ENCODE measurements at places on chromosomes 7 and 10.

GRCh38 chr7:17996442-17997223, 31.0 kb downstream of the PRPS1L1 start:
- DNase-seq: no peak

- no peak for DNase-seq
Observed at GRCh38 chr10:30493609-30494530, 59.9 kb downstream of the MAP3K8 start.

GRCh38 chr10:51654918-51655317, 44.5 kb downstream of the CSTF2T start:
- DNase-seq: no peak

- DNase-seq: no peak
Observed at GRCh38 chr7:37349979-37350590, 98.6 kb downstream of the ELMO1 start.

DNA sequence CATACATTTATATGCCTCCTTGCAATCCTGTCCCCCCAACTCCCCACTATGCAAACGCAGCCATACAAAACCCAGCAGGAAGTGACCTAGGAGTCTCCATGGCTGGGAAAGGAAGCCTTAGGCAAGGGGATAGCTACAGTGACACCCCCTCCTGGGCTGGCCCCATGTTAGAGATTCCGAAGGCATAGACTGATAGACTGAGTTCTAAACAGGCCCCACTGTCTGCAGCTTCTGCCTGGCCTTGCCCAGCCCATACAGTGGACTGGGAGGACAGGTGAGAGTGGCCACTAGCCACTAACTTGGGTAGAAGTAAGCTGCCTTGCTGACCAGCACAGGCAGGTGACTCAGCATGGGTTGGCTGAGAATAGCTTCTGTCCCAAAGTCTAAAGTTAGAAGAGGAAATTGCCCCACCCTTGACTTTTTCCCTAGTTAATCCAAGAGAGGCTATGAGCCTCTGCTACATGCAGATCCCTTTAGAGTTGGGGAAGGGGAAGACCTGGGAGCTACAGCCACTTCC, 106.3 kb downstream of the C10orf105 start:
- no peak for DNase-seq

GRCh38 chr10:28425422-28425821, 107.5 kb upstream of the WAC start:
- DNase-seq: no peak

DNA sequence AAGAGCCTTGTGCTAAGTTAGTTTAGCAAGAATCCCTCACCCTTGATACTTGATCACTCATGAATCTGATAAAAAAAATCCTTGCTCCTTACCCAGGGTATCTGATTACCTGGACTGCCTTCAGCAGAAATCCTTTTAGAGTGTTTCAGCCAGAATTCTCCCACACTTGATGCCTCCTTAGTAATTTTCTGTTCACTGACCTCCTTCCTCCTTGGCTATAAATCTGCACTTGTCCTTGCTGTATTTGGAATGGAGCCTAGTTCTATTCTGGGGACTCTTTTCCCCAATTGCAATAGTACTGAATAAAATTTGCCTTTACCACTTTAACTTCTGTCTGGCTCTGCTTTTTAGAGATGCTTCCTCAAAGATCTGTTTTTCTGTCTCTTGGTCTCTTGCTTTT, 84.9 kb downstream of the RPS24 start:
- no peak for DNase-seq

- DNase-seq: no peak
Observed at GRCh38 chr10:91864099-91864498, 45.2 kb downstream of the FGFBP3 start.

- no peak for DNase-seq
Observed at GRCh38 chr7:151774951-151775350, 102.0 kb downstream of the PRKAG2 start.

DNA sequence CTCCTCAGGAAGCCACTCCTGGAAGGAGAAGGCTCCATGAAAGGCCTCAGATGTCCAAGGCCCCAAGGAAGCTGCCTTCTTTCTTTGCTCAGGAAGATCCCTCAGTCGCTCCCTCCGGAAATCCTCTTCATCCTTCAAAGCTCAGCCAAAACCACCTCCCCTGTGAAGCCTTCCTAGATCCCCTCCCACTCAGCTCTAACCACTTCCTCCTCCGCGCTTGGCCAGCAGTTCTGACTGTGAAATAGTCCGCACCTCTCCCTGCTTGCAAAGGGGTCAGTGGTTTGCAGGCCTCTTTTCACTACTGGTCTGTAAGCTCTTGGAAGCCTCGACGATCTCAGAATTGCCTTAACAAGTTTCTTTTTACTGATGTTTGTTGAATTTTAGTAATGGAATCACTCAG, 23.9 kb downstream of the PYROXD2 start:
- DNase-seq: no peak

- no peak for DNase-seq
Observed at GRCh38 chr10:101273741-101274140, 44.5 kb upstream of the LBX1 start.

GRCh38 chr7:134625550-134625949, 21.1 kb upstream of the BPGM start:
- DNase-seq: no peak

DNA sequence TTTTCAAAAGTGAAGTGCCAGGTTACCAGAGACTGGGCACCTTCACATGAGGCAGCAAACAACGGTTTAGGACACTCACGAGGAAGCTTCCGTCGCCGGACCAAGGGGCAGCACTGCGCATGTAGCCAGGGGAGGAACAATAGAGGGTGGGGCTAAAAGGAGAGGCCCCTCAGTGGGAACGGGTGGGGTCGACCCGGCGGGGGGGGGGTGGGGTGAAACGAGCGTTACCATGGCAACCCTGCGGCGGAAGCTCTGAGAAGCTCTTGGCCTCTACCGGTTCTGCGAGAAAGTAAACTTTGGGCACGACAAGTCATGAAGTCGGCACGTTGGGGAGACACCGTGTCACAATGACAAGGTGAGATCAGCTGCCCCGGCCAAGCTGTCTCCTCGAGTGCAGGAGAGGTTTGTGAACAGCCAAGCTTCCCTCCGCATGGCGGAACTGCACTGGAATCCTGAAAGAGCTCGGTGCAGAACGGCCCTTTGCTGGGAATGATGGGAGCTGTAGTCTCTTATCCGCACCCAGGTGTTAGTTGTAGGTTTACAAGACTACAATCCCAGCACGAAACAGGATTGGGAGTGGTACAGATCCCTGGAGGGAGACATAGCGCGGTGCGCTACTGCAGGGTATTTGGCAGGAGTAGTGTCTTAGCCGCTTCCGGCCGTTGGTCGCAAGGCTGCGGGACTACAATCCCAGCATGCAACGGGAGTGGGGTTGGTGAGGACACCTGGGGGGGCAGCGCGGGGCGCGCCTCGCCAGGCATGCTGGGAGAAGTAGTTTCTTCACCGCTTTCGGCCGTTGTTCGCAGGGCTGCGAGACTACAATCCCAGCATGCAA, 72.8 kb upstream of the ZNF722 start:
- no peak for DNase-seq

DNA sequence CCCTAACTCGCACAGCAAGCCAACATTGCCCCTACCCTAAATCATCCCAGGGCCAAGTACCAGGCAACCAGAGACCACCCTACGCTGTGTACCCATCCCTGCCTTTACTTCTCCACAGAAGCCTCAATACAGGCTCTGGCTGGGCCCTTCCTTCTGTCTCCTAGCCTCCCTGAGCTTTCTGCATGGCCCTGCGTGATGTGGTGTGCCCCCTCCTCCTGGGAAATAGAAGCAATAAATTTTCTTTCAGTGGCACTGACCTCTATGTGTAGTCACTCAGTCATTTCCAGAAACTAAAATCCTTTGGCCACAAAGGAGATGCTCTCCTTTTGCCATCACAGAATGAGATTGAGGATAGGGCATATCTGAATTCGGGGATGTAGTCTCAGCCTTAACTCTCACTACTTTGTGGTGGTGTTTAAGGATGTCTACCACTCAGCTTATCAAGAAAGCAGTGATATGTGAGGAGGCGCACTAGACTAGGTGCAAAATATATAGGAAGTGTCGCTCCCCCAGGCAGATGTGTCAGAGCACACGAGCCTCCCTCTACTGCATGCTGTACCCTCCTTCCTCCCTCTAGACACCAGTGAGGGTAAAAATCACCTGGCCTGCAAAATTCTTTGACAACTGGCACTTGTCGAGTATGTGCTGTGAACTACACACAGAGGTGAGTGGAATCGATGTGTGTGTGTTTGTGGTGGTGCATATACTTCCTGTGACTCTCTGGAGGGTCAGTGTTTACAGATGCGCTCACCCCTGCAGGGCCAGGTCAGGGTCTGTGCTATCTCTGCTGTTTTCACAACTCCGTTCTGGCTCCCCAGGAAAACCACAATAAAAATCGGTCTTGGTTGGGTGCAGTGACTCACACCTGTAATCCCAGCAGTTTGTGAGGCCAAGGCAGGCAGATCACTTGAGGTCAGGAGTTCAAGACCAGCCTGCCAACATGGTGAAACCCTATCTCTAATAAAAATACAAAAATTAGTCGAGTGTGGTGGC, 825.9 kb upstream of the IGFBP3 start:
- DNase-seq: no peak

DNA sequence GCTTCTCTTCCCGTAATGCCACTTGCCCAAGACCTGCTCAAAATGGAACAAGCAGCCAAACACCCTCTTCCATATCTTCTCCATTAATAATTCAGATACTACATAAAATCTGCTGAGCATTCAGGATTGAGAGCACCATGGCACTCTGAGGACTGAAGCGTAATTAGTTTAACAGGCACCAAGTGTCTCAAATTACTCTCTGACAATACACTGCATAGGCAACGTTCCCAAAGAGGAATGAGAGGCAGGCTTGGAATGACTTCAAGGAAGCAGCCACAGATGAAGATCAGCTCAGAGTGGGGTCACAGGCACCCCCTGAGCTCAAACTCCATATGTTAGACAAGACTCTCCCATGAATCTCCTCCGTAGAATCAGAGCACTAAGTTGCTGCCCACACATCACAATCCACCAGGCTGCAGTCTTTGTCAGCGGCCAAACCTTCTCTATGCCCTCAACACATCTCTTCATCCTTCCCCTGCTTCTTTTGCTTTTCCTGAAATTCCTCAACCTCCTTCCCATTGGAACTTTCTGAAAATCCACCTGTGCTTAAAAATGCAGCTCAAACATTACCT, 4.7 kb upstream of the ABLIM1 start:
- no peak for DNase-seq

DNA sequence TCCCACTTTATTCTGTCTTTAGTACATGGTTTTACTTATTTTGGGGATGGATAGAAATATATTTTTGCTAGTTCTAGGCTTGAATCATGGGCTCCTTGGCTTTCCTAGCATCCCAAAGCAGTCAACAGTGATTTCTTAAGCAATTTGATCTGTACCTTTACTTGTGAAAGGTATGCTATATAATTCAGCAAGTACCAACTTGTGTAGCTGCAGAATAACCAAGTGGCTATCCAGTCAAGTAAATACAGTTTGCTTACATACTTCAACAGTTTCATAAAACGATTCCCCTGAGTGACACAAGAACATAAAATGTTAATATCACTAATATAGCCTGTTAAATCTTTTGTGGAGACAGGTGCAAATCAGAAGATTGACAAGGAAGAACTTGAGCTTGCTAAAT, 67.2 kb downstream of the PODXL start:
- DNase-seq: no peak

DNA sequence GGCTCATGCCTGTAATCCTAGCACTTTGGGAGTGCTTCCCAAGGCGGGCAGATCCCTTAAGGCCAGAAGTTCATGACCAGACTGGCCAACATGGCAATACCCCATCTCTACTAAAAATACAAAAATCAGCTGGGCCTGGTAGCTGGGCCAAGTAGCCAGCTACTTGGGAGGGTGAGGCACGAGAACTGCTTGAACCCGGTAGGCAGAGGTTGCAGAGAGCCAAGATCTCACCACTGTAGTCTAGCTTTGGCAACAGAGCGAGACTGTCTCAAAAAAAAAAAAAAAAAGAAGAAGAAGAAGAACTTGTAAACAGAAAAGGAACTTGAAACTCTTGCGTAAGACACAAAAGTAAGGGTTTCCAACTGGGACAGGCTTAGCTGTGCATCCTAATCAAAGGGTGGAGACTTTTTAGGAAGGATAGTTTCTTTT, 5.6 kb upstream of the IFIT2 start:
- no peak for DNase-seq

DNA sequence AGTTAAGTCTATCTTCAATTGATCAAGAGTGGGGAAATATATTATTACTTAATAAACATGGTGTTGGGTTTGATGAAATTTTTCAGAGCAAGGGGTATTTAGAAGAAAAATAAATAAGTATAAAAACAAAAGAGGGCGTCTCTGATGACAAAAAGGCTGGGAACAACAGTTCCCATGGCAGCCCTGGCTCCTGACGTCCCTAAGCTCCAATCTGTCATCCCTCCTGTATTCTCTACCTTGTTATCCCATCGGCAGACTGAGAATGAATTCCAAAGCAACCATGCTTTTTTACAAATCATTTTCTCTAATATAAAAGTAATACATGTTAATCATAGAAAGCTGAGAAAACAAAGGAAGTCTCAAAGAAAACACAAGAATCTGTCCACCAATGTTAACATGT, 55.5 kb downstream of the SORBS1 start:
- no peak for DNase-seq

- DNase-seq: no peak
Observed at GRCh38 chr7:2979951-2980350, 63.7 kb downstream of the CARD11 start.

DNA sequence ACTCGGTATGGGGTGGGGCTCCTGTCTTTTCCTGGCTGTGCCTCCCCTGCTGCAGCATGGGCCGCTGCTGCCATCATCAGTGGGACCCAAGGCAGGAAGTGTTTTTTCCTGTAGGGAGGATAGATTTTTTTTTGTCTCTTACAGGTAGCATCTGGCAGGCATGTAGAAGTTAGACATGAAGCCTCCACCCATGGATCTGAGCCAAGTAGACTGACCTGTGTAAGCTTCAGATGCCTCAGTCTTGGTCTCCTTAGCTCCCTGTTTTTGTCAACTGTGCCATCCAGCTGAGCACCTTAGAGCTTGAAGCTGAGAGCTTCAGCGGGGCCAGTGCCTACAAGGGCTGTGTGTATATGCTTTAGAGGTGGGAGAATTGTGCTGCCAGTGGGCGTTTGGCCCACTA, 93.5 kb downstream of the AUTS2 start:
- no peak for DNase-seq

GRCh38 chr10:117674201-117674600, 131.7 kb downstream of the EMX2 start:
- DNase-seq: no peak

GRCh38 chr10:112643600-112644264, 196.7 kb downstream of the VTI1A start:
- DNase-seq: no peak

- DNase-seq: no peak
Observed at GRCh38 chr7:132877573-132877972, 204.3 kb downstream of the CHCHD3 start.

DNA sequence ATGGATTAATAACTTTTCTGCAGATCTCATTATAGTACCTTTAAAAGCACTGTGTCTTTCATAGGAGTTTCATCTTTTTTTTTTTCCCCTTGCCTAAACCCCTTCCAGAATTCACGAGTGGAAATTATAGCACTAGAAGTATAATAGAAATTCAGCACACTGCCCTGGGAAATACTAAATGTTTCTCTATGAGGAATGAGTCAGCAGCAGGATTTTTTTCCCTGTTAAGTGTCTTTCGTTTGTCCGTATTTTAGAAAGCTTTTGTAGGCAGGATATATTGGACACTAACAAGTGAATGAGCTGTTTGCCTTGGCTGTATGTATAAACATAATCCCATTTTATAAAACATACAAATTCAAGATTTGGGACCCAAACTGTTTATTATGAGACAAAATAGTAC, 105.8 kb downstream of the EXOC4 start:
- no peak for DNase-seq

GRCh38 chr10:73601486-73601921, 10.4 kb upstream of the USP54 start:
- DNase-seq: no peak
